MM.1S (cell line): ENCODE measurements at places on chromosomes 11 and 22.

- DNase-seq, result no peak
These were observed 11.8 kb downstream of the C11orf54 start for GRCh38 chr11:93753241-93753640.

DNA sequence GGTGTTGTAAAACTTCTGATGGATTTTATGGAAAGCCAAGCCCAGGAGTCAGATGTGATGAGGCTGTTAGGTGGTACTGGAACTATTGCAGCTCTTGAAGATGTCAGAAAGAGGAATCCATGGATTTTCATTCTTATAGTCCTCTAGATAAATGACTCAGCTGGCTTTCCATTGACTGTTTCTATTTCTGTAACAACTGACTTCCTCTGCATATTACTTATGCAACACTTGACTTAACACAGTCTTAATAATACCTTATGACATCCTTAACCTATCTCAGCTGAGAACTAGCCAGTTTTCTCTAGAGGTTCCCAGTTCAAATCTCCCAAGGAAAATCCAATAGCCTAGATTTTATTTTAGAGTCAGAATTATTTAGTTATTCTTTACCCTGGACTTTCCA lies 263.8 kb downstream of the LUZP2 start:
- DNase-seq, result no peak

DNA sequence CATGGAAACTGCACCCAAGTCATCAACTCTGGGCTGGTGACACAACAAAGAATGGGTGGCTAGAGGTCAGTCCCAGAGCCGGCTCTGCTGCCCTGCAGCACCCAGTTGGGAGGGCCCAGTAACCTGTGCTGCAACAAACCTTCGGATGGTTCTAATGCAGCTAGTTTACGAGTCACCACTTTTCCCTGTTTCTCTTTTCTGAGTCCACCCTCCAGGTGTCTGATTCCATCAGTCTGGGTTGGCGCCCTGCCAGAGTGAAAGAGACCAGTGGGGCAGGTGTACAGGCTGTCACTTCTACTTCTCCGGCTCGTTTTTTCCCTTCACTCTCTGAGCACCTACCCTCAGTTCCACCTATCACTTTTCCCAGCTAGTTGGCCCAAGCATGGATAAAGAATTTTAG lies 572.9 kb downstream of the NTM start:
- no peak for DNase-seq

- DNase-seq, result no peak
These were observed 44.7 kb downstream of the SWAP70 start for GRCh38 chr11:9708544-9708943.

DNA sequence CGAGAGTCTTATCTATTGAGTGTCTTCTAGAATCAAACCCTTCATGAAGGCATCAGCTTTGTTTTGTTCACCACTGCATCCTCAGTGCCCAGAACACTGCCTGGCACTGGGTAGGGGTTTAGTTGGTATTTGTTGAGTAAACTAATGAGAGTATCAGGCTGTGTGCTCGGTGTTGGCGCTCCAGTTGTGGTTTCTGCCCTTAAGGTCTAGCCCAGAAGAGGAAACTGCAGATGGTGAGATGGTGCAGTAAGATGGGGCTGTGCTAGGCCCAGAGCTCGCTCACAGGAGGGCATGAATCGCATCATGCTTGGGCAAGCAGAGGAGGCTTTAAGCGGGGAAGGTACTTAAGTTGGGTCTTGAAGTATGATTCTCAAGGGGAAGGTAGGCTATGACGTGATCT lies 97.2 kb downstream of the FBXO7 start:
- peak; percentile 12 for DNase-seq
